RWPE2 (cell line): ENCODE measurements at places on chromosomes 11 and 22.

- no peaks in the 10 kb centered on the region for H3K27me3 ChIP-seq
- peaks cover 10% of the 10 kb centered on the region; the same call in 1 of the 2 replicates for H3K36me3 ChIP-seq
- H3K4me3 ChIP-seq, result no peak overlapping the region
- no peak for DNase-seq
These were observed 133.4 kb downstream of the TEAD1 start for GRCh38 chr11:12807621-12808020.

DNA sequence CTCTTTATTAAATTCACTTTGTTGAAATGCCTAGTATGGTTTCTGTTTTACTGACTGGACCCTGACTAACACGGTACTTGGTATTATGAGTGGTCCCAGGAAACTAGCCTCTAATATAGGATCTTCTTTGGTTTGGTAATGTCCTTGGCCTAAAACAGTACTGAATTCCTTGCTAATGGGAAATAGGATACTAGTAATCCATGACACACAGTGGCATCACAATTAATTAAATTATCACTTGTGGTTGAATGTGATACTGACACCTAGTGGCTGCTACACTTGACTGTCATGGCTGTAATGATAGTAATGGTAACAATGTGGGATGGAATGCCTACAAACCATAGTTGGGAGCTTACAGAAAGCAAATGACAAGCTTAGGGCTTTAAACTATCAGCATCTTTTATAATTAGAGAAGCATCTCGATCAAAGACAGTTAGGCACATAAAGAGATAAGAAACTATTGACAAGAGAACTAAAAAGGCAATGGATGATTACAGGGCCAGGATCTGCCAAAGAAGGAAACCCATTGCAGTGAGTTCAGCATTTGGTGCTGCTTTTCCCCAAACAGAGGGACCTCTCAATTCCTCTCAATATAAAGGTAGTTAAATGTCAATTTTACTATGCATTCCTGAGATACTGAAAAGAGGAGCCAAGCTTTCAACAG, 8.6 kb downstream of the DNHD1 start:
- peaks cover 30% of the 10 kb centered on the region for H3K36me3 ChIP-seq
- H3K27ac ChIP-seq, result no peak overlapping the region
- H3K4me3 ChIP-seq, result no peak overlapping the region
- H3K27me3 ChIP-seq, result no peaks in the 10 kb centered on the region

DNA sequence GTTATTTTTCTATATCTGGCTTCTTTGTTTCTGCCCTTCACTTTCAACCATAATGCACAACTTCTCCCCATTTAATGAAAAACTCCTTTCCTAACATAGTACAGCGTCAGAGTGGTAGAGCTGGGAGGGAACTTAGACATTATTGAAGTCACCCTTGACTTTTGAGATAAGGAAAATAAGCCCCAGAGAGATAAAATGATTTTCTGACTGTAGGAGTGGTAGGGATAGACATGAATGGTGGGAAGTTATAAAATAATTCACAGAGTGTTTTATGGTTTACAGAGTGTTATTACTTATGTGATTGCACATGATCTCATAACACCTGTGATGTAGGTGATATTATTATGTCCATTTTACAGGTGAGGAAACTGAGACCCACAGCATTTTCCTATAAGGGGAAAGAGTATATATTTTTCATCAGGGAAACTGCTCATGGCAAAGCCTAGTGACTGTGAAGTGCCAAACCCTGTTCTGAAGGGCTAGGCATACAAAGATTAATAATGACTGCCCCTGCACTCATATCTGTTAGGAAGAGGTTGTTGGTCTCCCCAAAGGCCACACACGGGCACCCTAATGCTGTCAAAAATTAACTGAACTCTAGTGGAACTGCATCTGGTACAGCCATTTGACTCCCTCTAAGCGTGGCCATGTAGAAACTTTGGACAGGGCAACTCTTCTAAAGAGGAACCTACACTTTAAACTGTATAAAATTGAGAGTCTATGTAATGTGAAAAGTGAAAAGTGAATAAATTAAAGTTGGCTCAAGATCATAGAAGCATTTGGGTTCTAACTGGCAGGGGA, 61.1 kb upstream of the PICALM start:
- no peaks in the 10 kb centered on the region for H3K4me1 ChIP-seq
- no peak overlapping the region for H3K4me3 ChIP-seq
- no peak for DNase-seq
- no peak overlapping the region for H3K27ac ChIP-seq
- no peaks in the 10 kb centered on the region for H3K36me3 ChIP-seq

GRCh38 chr11:65136515-65137096, 2.3 kb upstream of the SYVN1 start:
- H3K27me3 ChIP-seq, result no peaks in the 10 kb centered on the region
- H3K27ac ChIP-seq, result no peak overlapping the region
- H3K4me1 ChIP-seq, result peaks cover 6% of the 10 kb centered on the region
- peaks cover 15% of the 10 kb centered on the region for H3K36me3 ChIP-seq

DNA sequence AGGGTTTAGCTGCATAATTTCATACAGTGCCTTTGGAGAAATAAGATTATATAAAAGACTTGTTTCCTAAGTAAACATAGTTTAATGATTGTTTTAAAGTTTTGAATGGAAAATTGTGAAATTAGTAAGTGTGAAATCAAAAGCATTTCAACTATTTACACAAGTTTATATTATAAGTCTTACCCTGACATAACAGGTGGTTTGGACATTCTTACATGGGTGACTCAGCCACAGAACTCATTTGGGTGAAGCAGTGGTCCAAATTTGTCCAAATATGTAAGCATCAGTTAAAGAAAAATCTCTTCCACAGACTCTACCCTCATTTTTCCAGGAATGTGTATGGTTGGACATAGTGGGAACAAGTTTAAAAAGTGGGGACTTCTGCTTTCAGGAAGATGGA, 68.0 kb downstream of the USP47 start:
- DNase-seq, result no peak
- H3K27ac ChIP-seq, result no peak overlapping the region
- no peaks in the 10 kb centered on the region for H3K27me3 ChIP-seq
- peaks cover 57% of the 10 kb centered on the region for H3K36me3 ChIP-seq

DNA sequence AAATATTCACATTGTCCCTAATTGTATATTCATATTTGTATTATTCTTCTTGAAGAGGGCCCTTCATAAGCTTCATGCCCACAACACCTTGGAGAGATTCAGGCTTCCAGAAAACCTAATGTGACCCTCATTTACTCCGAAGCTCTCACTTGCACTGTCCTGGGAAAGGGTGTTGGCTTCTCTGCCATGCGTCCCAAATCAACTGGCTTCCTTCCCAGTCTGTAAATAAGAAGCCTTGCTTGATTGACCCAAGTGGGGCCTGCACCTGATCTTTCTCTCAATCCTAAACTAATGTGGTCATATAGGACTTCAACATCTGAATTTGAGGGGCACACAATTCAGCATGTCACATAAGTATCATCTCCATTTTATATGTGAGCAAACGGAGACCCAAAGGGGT, 40.5 kb upstream of the ZBTB16 start:
- H3K4me1 ChIP-seq, result no peaks in the 10 kb centered on the region
- no peak overlapping the region for H3K4me3 ChIP-seq

GRCh38 chr11:109383306-109383705, 38.7 kb upstream of the C11orf87 start:
- no peak overlapping the region for H3K27ac ChIP-seq
- H3K4me1 ChIP-seq, result no peaks in the 10 kb centered on the region
- no peaks in the 10 kb centered on the region for H3K27me3 ChIP-seq
- H3K36me3 ChIP-seq, result no peaks in the 10 kb centered on the region
- no peak overlapping the region for H3K4me3 ChIP-seq

DNA sequence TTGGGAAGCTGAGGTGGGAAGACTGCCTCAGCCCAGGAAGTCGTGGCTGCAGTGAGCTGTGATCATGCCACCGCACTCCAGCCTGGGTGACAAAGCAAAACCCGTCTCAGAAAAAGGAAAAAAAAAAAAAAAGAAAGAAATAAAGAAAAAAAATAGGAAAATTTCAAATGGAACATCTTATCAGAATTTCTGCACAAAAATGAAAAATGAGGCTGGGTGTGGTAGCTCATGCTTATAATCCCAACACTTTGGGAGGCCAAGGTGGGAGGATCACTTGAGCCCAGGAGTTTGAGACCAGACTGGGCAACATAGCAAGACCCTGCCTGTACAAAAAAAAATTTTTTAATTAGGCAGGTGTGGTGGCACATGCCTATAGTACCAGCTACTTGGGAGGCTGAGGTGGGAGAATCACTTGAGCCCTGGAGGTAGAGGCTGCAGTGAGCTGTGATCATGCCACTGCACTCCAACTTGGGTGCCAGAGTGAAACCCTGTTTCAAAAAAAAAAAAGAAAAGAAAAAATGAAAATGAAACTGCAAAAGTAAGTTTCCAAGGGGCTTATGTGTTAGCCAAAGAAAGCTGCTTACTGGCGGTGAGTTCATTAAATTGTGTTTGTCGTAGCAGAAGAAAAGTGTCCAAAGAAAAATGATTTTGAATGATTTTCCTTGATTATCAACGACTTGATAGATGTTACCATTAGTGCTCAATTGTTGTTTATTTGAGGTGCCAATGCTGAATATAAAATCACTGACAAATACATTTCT, 7.5 kb upstream of the CRKL start:
- DNase-seq, result no peak
- H3K36me3 ChIP-seq, result no peaks in the 10 kb centered on the region
- H3K4me1 ChIP-seq, result peaks cover 18% of the 10 kb centered on the region
- no peak overlapping the region for H3K4me3 ChIP-seq
- no peak overlapping the region for H3K27ac ChIP-seq
- H3K27me3 ChIP-seq, result no peaks in the 10 kb centered on the region

GRCh38 chr22:31846161-31847115, 92.6 kb downstream of the DEPDC5 start:
- H3K4me1 ChIP-seq, result no peaks in the 10 kb centered on the region
- no peaks in the 10 kb centered on the region for H3K27me3 ChIP-seq
- H3K36me3 ChIP-seq, result peaks cover 45% of the 10 kb centered on the region
- H3K27ac ChIP-seq, result no peak overlapping the region
- H3K4me3 ChIP-seq, result no peak overlapping the region

DNA sequence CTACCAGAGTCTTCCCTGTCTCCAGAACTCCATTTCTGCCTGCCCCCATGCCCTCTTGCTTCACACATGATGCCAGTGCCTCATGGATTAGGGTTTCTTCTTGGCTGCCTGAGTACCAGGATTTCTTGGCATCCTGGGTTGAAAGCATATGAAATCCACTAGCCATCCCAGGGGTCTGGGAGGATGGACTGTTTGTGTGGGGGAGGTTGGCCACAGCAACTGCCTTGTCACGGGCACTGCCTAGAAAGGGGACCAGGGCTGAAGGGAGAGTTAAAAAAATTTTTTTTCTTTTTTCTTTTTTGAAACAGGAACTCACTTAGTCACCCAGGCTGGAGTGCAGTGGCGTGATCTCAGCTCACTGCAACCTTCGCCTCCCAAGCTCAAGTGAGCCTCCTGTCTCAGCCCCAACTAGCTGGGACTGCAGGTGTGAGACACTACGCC, 4.2 kb downstream of the USP35 start:
- no peaks in the 10 kb centered on the region; the same call in 1 of the 2 replicates for H3K36me3 ChIP-seq
- no peak for DNase-seq
- H3K4me3 ChIP-seq, result no peak overlapping the region
- no peaks in the 10 kb centered on the region for H3K27me3 ChIP-seq

GRCh38 chr11:34827228-34827627, 89.0 kb downstream of the APIP start:
- H3K4me1 ChIP-seq, result no peaks in the 10 kb centered on the region
- no peaks in the 10 kb centered on the region for H3K27me3 ChIP-seq
- no peaks in the 10 kb centered on the region for H3K36me3 ChIP-seq
- H3K4me3 ChIP-seq, result no peak overlapping the region
- DNase-seq, result no peak
- H3K27ac ChIP-seq, result no peak overlapping the region

DNA sequence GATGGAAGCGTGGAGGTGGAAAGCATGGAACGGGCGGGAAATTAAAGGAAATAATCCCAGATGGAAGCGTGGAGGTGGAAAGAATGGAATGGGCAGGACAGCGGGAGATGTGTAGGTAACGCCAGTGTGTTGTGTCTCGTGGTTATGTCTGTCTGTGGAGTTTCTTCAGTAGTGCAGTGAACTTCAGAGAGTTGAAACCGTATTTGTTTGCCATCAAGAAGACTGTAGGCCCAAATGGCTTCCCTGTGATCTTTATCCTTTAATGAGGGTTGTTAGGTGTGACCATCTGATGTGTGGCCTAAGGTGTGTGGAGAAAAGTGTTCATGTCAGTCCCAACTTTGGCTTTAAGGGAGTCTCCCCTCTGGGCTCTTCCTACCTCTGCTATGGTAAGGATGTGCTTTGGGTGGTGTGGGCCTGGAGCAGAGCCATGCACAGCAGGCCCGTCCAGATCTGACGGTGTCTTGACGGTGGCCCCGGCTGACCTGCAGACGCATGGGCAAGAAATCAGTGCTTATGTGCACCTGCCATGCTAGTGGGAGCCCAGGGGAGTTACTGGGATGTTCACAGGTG, 39.6 kb downstream of the AP2A2 start:
- no peaks in the 10 kb centered on the region for H3K27me3 ChIP-seq
- no peaks in the 10 kb centered on the region for H3K4me1 ChIP-seq
- H3K36me3 ChIP-seq, result peaks cover 21% of the 10 kb centered on the region; the same call in 1 of the 2 replicates
- no peak overlapping the region for H3K4me3 ChIP-seq
- H3K27ac ChIP-seq, result no peak overlapping the region
- DNase-seq, result no peak

GRCh38 chr11:93630037-93630436, 31.4 kb upstream of the CEP295 start:
- no peaks in the 10 kb centered on the region for H3K36me3 ChIP-seq
- DNase-seq, result no peak
- no peak overlapping the region for H3K27ac ChIP-seq
- H3K4me3 ChIP-seq, result no peak overlapping the region
- H3K27me3 ChIP-seq, result peaks cover 4% of the 10 kb centered on the region

- peak overlapping the region; percentile 79 for H3K27ac ChIP-seq
- DNase-seq, result no peak
- H3K36me3 ChIP-seq, result no peaks in the 10 kb centered on the region
These were observed 56.8 kb downstream of the PRR5L start for GRCh38 chr11:36352922-36353321.

GRCh38 chr11:117058761-117059261, 39.4 kb downstream of the SIK3 start:
- H3K27ac ChIP-seq, result no peak overlapping the region
- H3K4me3 ChIP-seq, result no peak overlapping the region
- DNase-seq, result no peak

DNA sequence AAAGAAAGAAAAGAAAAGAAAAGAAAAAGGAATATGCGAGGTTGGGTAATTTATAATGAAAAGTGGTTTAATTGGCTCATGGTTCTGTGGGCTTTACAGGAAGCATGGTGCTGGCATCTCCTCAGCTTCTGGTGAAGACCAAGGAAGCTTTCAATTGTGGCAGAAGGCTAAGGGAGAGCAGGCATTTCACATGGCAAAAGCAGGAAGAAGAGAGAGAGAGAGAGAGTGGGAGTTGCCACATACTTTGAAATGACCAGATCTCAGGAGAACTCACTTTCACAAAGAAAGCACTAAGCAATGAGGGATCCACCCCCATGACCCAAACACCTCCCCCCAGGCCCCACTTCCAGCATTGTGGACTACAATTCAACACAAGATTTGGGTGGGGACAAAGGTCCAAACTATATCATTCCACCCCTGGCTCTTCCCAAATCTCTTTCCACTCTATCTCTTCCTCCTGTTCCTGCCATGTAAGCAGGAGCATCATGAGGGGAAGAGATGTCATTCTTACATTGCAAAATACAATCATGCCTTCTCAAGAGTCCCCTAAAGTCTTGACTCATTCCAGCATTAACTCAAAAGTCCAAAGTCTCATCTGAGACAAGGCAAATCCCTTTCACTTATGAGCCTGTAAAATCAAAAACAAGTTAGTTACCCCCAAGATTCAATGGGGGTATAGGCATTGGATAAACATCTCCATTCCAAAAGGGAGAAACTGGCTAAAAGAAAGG, 38.9 kb downstream of the LINC01488 start:
- no peak overlapping the region for H3K27ac ChIP-seq
- no peak overlapping the region for H3K4me3 ChIP-seq
- H3K4me1 ChIP-seq, result peaks cover 12% of the 10 kb centered on the region
- H3K27me3 ChIP-seq, result no peaks in the 10 kb centered on the region
- no peaks in the 10 kb centered on the region for H3K36me3 ChIP-seq
- DNase-seq, result no peak
